ENCODE measurements at places on chromosomes 3 and 15. TPM values are rescaled to one million over a fixed set of nuclear protein-coding genes. Genes with fewer than 3 reads are reported as not detected.

- H3K4me1 ChIP-seq = peaks cover 20% of the 10 kb centered on the region
- no peak overlapping the region for H3K4me3 ChIP-seq
- H3K36me3 ChIP-seq = no peaks in the 10 kb centered on the region
Observed at GRCh38 chr15:85470563-85471271, 90.3 kb downstream of the AKAP13 start.

DNA sequence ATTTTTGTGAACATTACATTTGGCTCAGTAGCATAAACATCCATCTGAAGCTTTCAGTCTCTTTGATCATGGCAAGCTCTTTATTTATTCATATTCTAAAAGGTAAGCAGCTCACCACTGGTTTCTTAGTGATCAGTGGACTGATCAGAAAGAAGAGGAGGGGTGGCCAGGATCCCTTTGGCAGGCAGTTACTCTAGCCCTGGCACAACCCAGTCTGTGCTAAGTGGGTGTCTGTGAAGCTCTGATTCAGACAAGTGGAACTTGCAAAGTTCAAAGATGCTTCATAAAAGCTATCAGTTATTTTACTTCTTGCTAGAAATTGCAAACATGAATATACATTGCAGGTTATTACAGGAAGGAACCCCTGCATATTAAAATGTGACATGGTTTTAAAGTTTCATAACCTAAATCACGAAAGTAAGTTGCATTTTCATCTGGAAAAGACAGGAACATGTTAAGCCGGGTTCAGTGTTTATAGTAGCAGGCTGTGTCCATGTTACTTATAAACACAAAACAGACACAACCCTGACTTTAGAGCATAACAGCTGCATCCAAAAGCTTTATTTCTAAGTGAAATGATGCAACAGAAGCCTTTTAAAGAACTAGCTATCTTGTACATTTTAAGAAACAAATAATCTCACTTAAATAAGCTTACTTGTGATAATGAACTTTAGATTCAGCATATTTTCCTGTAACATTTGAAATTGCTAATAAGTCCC, 785.3 kb downstream of the MCTP2 start:
- no peaks in the 10 kb centered on the region for H3K27me3 ChIP-seq
- DNase-seq = no peak
- no peaks in the 10 kb centered on the region for H3K36me3 ChIP-seq
- no peak overlapping the region for H3K4me3 ChIP-seq
- H3K27ac ChIP-seq = no peak overlapping the region

DNA sequence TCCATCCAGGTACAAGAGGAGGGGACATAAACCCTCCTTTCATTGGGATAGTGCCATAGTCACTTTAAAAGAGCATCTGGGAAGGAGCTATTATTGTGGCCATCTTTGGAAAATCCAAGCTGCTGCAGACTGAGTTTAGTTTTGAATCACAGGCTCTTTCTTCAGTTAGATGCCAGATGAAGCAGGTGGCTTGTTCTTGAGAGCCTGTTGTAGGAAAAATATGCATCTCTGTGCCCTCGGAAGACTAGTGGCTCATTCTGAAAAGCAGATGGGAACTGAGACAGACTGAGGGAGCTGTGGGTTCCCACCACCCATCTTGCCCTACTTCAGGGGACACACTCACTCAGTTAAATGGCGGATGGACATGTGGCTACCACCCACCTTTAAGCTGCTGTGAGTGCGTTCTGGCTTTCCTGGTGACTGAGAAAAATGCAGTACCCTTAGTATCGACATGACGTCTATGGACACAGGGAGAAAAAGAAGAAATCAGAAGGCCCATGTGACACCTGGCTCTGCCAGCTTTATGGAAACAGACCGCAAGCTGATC, 50.2 kb downstream of the RARB start:
- peaks cover 3% of the 10 kb centered on the region for H3K27me3 ChIP-seq
- DNase-seq = no peak
- H3K4me1 ChIP-seq = no peaks in the 10 kb centered on the region

DNA sequence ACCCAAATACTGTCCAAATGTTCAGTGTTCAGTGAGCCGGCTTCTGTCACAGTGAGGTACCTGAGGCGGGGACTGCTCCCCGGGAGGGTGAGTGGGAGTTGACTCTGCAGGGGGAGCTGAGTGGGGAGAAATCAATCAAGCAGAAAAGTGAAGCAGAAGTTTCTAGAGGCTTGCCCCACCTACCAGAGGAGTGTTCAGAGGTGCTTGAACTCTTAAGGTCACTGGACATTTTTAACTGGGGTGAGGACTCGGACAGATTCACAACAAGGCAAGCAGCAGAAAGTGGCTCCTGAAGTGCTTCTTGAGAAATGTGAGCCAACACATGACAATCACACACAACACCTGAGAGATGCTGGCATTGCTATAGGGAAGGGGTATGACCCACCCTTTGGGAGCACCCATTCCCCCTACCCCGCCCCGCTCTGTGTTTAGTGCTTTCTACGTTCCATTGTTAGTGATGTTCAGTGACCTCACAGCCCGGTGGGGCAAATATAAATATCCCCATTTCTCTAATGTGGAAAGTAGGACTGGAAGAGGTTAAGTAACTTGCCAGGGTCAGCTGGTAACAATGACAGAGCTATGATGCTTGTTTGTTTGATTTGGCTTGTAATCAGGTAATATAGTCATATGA, 48.6 kb upstream of the AKAP13 start:
- H3K36me3 ChIP-seq = no peaks in the 10 kb centered on the region
- DNase-seq = no peak
- H3K27me3 ChIP-seq = no peaks in the 10 kb centered on the region
- no peak overlapping the region for H3K4me3 ChIP-seq
- H3K4me1 ChIP-seq = peaks cover 28% of the 10 kb centered on the region
- H3K27ac ChIP-seq = peak overlapping the region; percentile 75

GRCh38 chr15:63408524-63408923, 26.9 kb upstream of the CA12 start:
- no peaks in the 10 kb centered on the region for H3K27me3 ChIP-seq
- no peaks in the 10 kb centered on the region for H3K36me3 ChIP-seq
- H3K4me1 ChIP-seq = no peaks in the 10 kb centered on the region
- no peak overlapping the region for H3K27ac ChIP-seq

DNA sequence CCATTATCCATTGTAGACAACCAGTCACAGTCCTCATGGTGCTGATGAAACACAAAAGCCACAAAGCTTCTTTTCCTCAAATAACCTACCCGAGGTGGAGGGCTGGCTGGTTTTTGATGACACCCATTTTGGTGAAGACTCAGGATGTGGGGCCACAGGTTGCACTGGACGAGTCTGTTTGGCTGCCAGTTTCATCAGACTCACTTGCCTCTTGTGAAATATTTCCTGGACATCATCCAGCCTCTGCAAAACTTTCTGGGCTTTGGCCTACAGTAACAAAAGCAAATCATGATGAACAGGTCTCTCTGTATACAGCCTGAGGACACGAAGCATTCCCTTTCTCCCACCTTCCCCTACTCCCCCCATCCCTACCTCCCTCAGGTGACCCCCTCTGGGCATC, 42.2 kb downstream of the B3GNT5 start:
- H3K27me3 ChIP-seq = no peaks in the 10 kb centered on the region
- no peaks in the 10 kb centered on the region for H3K36me3 ChIP-seq
- no peak overlapping the region for H3K27ac ChIP-seq
- H3K4me1 ChIP-seq = peaks cover 15% of the 10 kb centered on the region

DNA sequence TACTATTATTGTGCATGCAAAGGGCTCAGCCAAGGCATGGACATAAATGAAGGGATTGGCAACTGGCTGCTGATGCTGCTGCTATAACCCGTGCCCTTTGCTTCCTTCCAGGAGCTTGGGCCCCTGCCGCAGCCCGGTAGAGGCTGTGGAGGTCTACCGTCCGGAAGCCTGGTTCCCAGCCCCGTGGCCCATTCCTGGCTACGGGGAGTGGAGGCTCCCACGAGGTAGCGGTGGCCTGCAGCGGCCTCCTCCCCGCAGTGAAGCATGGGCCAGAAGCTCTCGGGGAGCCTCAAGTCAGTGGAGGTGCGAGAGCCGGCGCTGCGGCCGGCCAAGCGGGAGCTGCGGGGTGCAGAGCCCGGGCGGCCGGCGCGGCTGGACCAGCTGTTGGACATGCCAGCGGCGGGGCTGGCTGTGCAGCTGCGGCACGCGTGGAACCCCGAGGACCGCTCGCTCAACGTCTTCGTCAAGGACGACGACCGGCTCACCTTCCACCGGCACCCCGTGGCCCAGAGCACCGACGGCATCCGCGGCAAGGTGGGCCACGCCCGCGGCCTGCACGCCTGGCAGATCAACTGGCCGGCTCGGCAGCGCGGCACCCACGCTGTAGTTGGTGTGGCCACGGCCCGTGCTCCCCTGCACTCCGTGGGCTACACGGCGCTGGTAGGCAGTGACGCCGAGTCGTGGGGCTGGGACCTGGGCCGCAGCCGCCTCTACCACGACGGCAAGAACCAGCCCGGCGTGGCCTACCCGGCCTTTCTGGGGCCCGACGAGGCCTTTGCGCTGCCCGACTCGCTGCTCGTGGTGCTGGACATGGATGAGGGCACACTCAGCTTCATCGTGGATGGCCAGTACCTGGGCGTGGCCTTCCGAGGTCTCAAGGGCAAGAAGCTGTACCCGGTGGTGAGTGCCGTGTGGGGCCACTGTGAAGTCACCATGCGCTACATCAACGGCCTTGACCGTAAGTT, 15.0 kb downstream of the SPSB4 start:
- peaks cover 82% of the 10 kb centered on the region for H3K4me1 ChIP-seq
- H3K27ac ChIP-seq = peak overlapping the region; percentile 78
- no peak for DNase-seq
- H3K36me3 ChIP-seq = no peaks in the 10 kb centered on the region

The TMC3 gene
- not detected for total RNA-seq

Data from body of pancreas (tissue), 4 donors.